ENCODE measurements at places on chromosomes 3 and 15.

GRCh38 chr3:193212844-193213243 is 28.2 kb upstream of the PLAAT1 start:
- H3K27me3 ChIP-seq, result no peaks in the 10 kb centered on the region
- H3K4me1 ChIP-seq, result peaks cover under 1% of the 10 kb centered on the region
- no peak overlapping the region for H3K4me3 ChIP-seq
- no peaks in the 10 kb centered on the region for H3K36me3 ChIP-seq
- no peak for DNase-seq

- H3K27ac ChIP-seq, result no peak overlapping the region
- DNase-seq, result no peak
- no peak overlapping the region for H3K4me3 ChIP-seq
- H3K27me3 ChIP-seq, result no peaks in the 10 kb centered on the region
- H3K36me3 ChIP-seq, result no peaks in the 10 kb centered on the region
These were observed 67.9 kb downstream of the IQSEC1 start for GRCh38 chr3:13005301-13005700.

DNA sequence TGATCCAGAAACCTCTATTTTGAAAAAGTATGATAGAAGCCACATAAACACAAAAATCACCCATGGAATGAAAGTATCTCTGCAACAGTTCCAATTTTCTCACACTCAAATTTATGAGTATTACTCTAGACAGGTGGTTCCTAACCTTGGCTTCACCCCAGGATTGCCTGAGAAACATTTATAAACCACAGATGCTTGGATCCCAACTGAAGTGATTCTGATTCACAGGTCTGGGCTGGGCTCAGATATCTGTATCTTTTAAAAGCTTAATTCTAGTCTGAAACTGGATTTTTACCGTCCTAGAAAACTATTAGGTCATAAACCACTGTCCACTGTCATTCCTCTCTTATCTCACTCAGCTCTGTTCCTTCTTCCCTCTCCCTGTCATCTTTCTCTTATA is 7.4 kb upstream of the SST start:
- DNase-seq, result no peak
- no peak overlapping the region for H3K4me3 ChIP-seq
- no peak overlapping the region for H3K27ac ChIP-seq
- H3K4me1 ChIP-seq, result peaks cover 9% of the 10 kb centered on the region

GRCh38 chr3:156461889-156462288 is 93.0 kb downstream of the SSR3 start:
- peaks cover 30% of the 10 kb centered on the region for H3K4me1 ChIP-seq
- H3K36me3 ChIP-seq, result no peaks in the 10 kb centered on the region
- no peaks in the 10 kb centered on the region for H3K27me3 ChIP-seq
- no peak overlapping the region for H3K27ac ChIP-seq
- no peak overlapping the region for H3K4me3 ChIP-seq
- DNase-seq, result no peak

GRCh38 chr3:156792536-156792935 is 33.6 kb upstream of the LEKR1 start:
- no peaks in the 10 kb centered on the region for H3K27me3 ChIP-seq
- H3K27ac ChIP-seq, result no peak overlapping the region
- no peaks in the 10 kb centered on the region for H3K36me3 ChIP-seq

DNA sequence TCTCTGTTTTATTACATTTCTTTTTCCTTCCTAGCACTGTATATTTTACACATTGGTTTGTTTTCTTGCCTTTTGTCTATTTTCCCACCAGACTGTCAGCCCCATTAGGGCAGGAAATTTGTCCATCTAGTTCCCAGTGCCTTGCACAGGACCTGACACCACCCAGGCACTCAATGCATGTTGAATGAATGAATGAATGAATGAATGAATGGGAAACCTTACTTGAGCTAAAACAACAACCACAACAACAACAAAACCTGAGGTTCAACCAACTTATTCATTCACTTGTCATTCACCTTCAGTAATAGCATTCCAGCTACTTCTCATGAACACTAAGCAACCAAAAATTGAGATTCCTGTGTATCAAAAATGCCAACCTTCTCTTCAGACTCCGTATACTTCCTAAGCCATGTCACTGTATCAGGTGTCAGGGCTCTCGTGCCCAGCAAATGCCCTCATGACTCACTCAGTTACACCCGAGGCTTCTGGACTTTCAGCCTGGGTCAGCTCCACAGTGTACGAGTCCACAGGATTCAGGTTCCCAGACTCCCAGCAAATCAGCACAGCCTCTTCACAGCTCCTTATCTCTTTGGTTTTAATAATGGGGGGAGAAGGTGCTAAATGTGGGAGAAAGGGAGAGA is 37.3 kb downstream of the FSD2 start:
- H3K27me3 ChIP-seq, result no peaks in the 10 kb centered on the region
- H3K27ac ChIP-seq, result no peak overlapping the region
- no peak overlapping the region for H3K4me3 ChIP-seq

- no peak for DNase-seq
- no peaks in the 10 kb centered on the region for H3K36me3 ChIP-seq
- no peak overlapping the region for H3K4me3 ChIP-seq
- H3K27ac ChIP-seq, result no peak overlapping the region
- H3K27me3 ChIP-seq, result no peaks in the 10 kb centered on the region
These were observed 29.5 kb upstream of the CCDC54 start for GRCh38 chr3:107347751-107348150.

DNA sequence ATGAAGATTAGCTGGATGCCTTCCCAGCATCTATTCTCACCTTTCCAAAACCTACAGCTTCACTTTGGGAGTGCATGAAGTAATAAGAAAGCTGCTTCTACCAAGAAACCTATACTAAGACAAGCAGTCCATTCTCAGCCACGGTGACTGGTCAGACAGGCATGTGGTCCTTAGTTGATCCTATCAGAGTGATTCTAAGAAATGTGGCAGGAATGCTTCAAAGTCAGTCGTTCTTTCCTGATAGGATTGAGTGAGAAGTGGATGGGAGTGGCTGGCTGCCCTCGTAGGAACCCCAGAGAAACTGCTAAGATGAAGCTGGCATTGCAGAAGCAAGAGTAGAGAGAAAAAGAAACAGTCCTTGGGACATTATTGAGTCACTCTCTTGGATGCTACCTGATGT is 16.6 kb downstream of the FOXB1 start:
- no peaks in the 10 kb centered on the region for H3K4me1 ChIP-seq
- H3K27me3 ChIP-seq, result peaks cover 74% of the 10 kb centered on the region
- H3K36me3 ChIP-seq, result no peaks in the 10 kb centered on the region
- no peak for DNase-seq

DNA sequence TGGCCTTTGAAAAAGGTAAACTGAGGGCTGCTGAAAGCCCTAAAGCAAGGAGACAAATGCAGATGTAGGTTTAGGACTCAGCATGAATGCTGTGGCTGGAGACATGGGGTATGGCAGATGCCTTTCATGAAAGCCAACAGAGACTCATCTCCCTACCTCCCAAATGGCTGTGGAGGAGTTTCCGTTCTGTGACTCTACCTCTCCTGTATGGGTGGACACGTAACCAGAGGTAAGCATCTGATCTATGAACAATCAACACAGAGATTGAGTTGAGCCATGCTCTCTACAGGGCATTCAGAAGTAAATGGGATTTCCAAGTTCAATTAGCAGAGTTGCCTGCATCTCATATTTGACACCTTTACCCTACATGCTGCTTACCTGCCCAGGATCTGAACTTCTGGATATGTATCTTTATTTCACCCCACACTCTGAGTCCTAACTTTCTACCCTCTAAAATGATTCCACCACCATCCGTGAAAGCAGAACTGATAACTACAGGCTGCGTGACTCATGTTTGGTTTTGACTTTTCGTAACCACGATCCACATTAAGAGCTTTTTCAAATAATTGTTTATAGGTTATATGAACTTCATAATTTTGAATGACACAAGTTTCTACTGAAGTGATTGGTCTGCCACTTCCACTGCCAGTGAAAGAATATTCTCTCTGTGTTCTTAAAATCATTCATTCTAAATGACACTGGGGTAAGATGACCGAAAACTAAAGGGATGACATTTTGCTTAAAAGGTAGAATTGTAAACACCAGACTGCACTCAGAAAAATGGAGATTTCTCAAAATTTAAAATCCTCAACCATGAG is 1058.7 kb downstream of the FHIT start:
- H3K4me1 ChIP-seq, result peaks cover 15% of the 10 kb centered on the region
- no peak for DNase-seq
- no peak overlapping the region for H3K27ac ChIP-seq
- no peaks in the 10 kb centered on the region for H3K27me3 ChIP-seq
- no peaks in the 10 kb centered on the region for H3K36me3 ChIP-seq

GRCh38 chr15:74615508-74616365 is at the start of gene CLK3:
Gene CLK3, plus strand, starts transcription at chr15:74615836. Its CDS starts 3,361 bp downstream, at chr15:74619197.
- peaks cover 4% of the 10 kb centered on the region for H3K27me3 ChIP-seq
- H3K4me3 ChIP-seq, result peak within 1 kb of the TSS; percentile 94
- no peaks in the 10 kb centered on the region for H3K36me3 ChIP-seq
- H3K27ac ChIP-seq, result peak within 1 kb of the TSS; percentile 92
- DNase-seq, result peak; percentile 98
- H3K4me1 ChIP-seq, result peaks cover 23% of the 10 kb centered on the region

GRCh38 chr3:13564751-13565560 is 16.0 kb downstream of the FBLN2 start:
- no peak overlapping the region for H3K4me3 ChIP-seq
- peaks cover 60% of the 10 kb centered on the region for H3K4me1 ChIP-seq
- H3K36me3 ChIP-seq, result no peaks in the 10 kb centered on the region
- no peak for DNase-seq
- H3K27ac ChIP-seq, result no peak overlapping the region
- no peaks in the 10 kb centered on the region for H3K27me3 ChIP-seq

GRCh38 chr3:10964537-10965167 is 27.9 kb upstream of the SLC6A1 start:
- no peaks in the 10 kb centered on the region for H3K36me3 ChIP-seq
- no peak overlapping the region for H3K4me3 ChIP-seq
- H3K27me3 ChIP-seq, result peaks cover 65% of the 10 kb centered on the region

DNA sequence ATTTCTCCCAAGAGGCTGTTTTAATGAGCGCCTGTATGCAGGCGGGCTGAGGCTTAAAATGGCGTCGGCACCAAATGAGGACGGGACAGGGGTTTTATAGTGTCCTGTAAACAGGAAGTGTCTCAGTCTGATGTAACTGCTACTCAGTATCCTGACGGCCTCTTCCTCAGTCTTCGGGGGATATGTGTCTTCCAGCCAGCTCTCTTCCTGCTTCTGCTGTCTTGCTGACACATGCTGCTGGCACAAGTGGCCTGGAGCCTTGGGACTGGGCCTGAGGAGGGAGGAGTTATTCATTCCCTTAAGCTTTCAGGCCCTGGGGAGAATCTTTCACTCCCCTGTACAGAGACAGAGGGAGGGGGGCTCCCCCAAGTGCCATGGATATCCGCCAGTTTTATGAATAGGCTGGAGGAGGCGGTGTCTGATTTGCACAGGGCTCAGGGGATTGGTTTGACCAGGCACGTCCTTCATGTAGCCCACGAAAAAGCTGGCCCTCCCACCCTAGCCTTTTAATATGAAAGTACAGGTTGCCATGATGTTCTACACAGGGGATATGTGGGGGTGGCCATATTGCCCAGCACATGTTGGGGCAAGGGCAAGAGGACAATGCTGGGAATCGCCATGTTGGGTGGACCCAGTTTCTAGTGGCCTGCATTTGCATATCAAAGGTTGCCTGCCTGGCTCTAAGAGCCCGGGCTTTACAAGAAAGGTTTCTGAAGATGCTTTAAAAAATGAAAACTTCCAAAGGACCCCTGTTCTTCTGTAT is 19.9 kb downstream of the NDUFB4 start:
- DNase-seq, result no peak
- no peak overlapping the region for H3K27ac ChIP-seq
- no peaks in the 10 kb centered on the region for H3K4me1 ChIP-seq
- no peak overlapping the region for H3K4me3 ChIP-seq

DNA sequence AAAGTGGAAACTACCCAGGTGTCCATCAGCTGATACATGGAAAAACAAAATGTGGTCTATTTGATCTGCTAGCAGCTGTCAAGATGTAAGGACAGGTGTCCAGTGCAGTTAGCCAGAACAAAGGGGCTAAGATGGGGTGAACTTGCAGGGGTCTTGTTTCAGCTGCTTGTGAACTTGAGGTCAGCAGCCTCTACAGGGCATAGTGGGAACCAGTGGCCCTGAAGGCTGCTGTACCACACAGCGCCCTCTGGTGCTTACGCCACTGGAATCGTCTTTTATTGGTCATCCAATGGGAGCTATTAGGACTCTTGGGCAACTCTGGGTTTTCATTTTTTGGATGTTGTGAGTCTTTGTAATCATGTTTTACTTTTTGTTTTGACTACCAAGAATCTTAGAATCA is 62.2 kb upstream of the CTSH start:
- H3K27ac ChIP-seq, result no peak overlapping the region
- no peak overlapping the region for H3K4me3 ChIP-seq
- no peak for DNase-seq
- peaks cover 13% of the 10 kb centered on the region for H3K4me1 ChIP-seq
- no peaks in the 10 kb centered on the region for H3K27me3 ChIP-seq

DNA sequence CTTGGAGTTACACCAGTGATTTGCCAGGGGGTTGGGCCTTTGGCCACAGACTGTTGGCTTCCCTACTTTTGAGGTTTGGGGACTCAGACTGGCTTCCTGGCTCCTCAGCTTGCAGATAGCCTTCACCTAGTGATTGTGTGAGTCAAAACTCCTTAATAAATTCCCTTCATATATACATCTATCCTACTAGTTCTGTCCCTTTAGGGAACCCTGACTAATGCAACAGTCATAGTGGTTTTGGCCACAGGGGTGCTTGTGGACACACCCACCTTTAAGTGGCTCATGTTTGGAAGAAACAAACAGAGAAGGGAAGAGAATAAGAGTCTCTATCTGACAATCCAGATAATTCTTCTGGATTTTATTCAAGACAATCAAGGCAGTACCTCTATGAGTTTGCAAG is 457.7 kb downstream of the EPHA3 start:
- no peak overlapping the region for H3K27ac ChIP-seq

DNA sequence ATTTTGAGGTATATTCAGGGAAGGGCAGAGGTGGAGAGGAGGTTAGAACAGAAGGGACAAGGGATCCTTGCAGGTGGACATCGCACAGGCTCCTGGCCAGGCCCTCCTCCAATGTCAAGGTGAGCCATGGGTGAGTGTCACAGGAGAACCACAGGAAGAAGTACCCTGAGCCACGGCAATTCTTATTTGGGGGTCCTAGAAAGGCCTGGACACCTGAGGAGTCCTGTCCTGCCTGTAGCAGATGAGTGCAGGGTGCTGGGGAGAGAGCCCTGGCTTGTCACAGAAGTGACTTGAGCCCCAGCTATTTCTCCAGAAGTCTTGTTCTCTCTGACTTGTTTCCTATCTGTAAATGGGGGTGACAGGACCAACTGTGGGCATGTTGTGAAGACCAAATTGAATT is 4.3 kb downstream of the SLC6A20 start:
- H3K36me3 ChIP-seq, result peaks cover 9% of the 10 kb centered on the region
- no peak overlapping the region for H3K27ac ChIP-seq
- peaks cover 21% of the 10 kb centered on the region for H3K4me1 ChIP-seq
- H3K27me3 ChIP-seq, result peaks cover 63% of the 10 kb centered on the region
- peak; percentile 32 for DNase-seq
- no peak overlapping the region for H3K4me3 ChIP-seq

DNA sequence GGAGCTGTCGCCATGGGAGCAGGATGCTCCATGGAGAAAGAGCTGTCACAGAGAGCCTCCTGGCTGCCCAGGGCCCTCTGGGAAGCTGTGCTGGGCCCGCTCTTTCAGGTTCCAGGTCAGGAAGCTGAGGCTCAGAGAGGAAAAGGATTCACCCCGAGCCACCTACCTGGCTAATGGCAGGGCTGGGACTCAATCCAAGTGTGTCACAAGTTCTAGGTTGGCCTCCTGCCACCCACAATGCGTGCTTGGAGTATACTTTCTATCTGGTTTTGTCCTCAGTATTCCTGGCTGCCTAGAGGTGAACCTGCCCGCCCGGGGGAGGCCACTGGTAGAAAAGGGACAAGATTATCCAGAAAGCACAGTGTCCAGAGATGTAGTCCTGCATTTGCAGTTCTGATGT is 23.6 kb downstream of the FAH start:
- H3K36me3 ChIP-seq, result peaks cover 10% of the 10 kb centered on the region
- H3K4me3 ChIP-seq, result no peak overlapping the region
- DNase-seq, result no peak
- H3K27me3 ChIP-seq, result no peaks in the 10 kb centered on the region
- H3K27ac ChIP-seq, result no peak overlapping the region
- no peaks in the 10 kb centered on the region for H3K4me1 ChIP-seq
